ENCODE measurements at places on chromosomes 13 and 19.
A peak's percentile ranks its signal among the peaks of the same experiment; 100 is the strongest.

- DNase-seq = no peak
These were observed 51.4 kb downstream of the EFNB2 start for GRCh38 chr13:106484084-106484483.

- no peak for DNase-seq
These were observed 5.0 kb downstream of the CLEC11A start for GRCh38 chr19:50728084-50728737.

- no peak for DNase-seq
These were observed 127.9 kb upstream of the SOX1 start for GRCh38 chr13:111938741-111939665.

- DNase-seq = no peak
These were observed 150.0 kb downstream of the KLF12 start for GRCh38 chr13:73984201-73984600.

- DNase-seq = no peak
These were observed 102.0 kb downstream of the ATP11A start for GRCh38 chr13:112791663-112792440.

DNA sequence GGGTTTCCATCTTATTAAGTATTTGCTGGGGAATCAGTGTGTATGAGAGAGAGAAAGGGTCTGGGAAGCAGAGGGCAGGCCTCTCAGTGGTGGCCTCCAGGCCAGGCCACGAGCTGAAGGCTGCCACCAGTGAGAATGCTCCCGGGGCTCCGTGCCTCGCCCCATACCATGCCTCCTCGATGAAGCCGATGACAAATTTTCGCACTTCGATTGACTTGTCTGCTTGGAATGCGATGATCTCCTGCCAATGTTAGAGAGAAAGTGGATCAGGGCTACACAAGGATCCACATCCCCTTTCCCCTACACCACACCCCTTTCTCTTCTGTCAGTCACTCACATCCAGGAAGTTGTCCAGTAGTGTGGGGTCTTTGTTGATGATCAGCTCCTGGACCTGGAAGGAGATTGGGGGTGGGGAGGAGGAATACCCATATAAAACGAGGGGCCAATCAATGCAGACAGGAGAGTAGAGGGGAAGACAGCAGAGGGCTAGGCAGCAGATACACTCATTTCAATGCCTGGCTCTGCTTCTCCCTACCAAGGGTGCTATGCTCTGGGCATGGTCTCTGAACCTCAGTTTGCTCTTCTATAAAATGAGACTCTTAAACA, 10.7 kb downstream of the SYMPK start:
- no peak for DNase-seq

GRCh38 chr13:37715606-37716015, 117.0 kb upstream of the POSTN start:
- DNase-seq = no peak

DNA sequence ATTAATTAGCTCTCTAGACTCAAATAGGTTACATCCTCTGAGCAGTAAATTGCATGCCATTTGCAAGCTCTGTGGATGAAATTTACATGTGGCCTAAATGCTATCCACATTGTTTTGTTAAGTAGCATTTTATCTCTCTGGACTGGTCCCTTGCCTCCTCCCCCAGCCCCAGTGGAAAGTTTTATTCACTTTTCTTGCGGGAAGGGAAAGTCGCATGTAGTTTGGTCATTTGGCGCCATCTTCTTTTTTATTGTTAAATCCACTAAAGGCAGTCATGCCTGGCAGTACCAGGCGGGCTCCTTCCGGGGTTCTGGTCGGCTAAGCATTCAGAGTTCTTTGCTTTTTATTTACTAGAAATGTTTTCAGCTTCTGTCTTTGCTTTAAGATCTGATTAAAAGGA, 188.7 kb downstream of the TM9SF2 start:
- DNase-seq = no peak

DNA sequence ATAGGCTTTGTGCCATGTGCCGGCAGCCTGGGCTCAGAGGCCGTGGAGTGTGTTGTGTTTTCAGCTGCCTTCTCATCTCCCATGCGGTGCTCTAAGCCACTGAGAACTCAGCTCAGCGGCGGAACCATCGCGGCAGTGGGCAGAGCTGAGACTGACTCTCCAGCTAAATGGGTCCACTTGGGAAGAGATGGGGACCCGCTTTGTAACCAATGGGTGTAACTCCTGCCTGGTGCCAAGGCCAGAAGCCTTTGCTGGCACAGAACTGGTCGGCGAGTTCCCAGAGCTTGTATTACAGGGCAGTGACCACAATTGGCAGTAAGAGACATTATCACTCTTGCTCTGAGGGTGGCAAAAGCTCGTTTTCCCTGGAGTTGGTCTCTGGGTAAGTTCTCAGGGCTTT, 183.0 kb downstream of the STK24 start:
- no peak for DNase-seq

GRCh38 chr19:32594021-32594420, 13.0 kb downstream of the PDCD5 start:
- DNase-seq = no peak

DNA sequence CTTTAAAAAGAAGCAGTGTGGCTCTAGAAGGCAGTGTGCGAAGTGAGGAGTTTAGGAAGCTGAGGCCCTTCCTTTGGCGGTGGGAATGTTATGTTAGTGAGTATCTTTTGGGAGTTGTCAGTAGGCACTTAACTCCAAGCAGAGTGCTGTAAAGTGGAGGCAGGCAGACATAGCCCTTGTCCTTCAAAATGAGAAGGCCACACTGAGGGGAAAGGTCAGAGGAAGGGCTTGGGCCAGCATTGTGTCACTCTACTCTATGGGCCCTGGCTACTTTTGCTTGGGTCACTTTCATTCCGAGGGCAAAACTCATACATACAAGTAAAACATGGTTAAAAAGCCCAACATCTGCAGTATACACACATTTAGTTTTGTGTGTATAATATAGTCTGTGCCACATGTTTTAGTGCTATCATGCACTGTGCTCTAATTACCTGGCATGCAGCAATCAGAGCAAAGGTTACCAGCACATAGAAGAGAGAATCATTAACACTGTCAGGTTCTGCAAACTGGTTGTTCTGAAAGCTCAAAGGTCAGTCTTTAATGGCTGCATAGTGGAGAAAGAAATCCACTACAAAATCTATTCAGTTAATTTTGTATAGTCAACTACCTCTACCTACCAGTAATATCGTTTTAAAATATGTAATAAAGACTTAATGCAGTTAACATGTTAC, 64.4 kb downstream of the WASF3 start:
- no peak for DNase-seq

DNA sequence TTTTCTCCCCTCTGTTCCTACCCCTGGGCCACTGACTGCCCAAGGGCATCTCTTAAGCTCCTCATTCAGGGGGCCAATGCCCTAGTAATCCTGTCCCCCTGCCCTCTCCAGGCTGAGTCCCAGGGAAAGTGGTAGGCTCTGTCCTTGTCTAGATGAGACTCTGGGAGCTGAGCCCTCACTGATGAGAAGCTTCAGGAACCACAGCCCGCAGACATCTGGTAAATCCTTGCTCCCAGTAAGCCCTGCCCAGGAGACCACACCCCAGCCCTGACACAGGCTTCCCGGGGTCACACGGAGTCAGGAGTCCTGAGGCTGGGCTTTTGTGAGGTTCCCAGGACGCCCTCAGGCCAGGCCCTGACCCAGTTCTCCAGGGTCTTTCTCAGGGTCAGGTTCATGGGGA, 1.9 kb downstream of the CEACAM4 start:
- no peak for DNase-seq

GRCh38 chr13:79803989-79804388, 323.0 kb downstream of the NDFIP2 start:
- no peak for DNase-seq

DNA sequence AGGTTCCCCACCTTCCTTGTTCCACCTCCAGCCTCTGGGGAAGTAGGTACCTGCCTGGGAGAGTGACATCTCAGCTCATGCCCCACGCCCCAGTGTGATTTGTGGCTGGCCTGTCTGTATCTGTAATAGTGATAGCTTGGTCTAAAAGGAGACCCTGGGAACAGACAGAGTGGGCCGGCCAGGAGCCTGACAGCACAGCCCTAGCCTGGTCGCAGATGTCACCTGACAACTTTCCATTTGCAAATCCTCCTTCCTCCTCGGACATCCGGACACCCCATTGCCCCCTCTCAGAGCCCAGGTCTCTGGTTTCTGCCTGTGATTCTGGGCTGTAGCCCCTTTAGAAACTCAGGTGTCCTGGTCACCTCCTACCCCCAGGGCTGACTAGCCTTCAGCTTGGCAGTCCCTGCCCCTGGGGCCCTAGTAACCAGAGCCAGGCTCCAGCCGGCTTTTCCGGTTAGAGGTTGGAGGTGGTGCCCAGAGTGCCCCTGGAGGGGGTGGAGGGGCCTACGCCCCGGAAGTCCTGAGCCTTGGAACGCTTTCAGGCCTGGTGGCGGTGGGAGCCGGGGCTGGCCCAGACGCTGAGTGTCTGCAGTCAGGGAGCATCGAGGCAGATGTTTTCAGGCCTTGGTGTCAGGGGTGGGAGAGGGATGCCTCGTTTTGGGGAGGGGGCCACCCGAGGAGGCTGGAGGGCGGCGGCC, 6.5 kb downstream of the LRRC8E start:
- no peak for DNase-seq

GRCh38 chr13:30690282-30691188, 44.8 kb upstream of the ALOX5AP start:
- DNase-seq = no peak

GRCh38 chr19:18280247-18281081, 958 bp downstream of the JUND start:
- peak; percentile 66 for DNase-seq

- no peak for DNase-seq
These were observed 25.5 kb upstream of the DGKH start for GRCh38 chr13:42022796-42023493.

All from effector CD4-positive, alpha-beta T cell (primary cell).